T-helper 1 cell treated with Interleukin-12 subunit alpha and Interleukin-12 subunit beta and Interleukin-4 antibody, amounts not matched to agents 30 ng/mL and 1 ng/mL, for 36 hours (primary cell): ENCODE measurements at places on chromosomes 6 and 20. TPM values are rescaled to one million over a fixed set of nuclear protein-coding genes. Genes with fewer than 3 reads are reported as not detected.

ROS1 gene
- total RNA-seq: not detected in 2 replicates

ARMH2 gene
- total RNA-seq: 0.78 and 1.6 TPM in 2 replicates

SNAP91 gene
- not detected in 2 replicates for total RNA-seq

LTB gene
- total RNA-seq: 2,430 and 2,468 TPM in 2 replicates
